ENCODE measurements at places on chromosomes 3 and 15.
A peak's percentile ranks its signal among the peaks of the same experiment; 100 is the strongest.

- no peak for DNase-seq
Observed at GRCh38 chr3:118425272-118425837, 609.3 kb downstream of the IGSF11 start.

DNA sequence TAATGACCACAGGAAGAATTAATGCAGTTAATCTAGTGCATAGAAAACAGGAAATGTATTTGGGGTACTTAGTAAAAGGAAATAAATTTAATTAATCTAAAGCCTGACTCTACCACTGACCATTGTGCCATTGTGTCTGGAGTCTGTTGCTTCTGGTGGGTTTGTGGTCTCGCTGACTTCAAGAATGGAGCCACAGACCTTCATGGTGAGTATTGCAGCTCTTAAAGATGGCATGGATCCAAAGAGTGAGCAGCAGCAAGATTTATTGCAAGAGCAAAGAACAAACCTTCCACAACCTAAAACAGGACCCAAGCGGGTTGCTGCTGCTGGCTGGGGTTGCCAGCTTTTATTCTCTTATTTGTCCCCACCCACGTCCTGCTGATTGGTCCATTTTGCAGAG, 711.5 kb upstream of the LMCD1 start:
- DNase-seq = no peak

GRCh38 chr15:29018120-29018805, 132.5 kb downstream of the APBA2 start:
- DNase-seq = no peak

DNA sequence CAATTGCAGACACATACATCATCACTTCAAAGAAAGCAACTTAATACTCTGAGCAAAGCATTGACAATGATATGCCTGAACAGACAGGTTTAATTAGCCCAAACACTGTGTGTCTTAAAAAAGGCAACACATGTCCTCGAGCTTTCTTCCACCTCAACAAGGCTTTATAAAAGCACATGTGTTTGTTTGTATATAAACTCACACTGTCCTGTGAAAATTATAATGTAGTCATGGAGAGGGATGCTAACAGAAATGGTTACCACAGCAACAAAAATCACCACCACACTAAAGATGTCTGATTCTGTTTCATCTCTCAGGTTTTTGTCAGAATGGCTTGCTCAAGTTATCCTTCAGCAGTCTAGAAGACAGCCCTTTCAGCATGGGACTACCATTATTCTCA, 314.7 kb downstream of the MAGI1 start:
- no peak for DNase-seq

- no peak for DNase-seq
Observed at GRCh38 chr3:73550032-73550431, 74.7 kb downstream of the PDZRN3 start.

DNA sequence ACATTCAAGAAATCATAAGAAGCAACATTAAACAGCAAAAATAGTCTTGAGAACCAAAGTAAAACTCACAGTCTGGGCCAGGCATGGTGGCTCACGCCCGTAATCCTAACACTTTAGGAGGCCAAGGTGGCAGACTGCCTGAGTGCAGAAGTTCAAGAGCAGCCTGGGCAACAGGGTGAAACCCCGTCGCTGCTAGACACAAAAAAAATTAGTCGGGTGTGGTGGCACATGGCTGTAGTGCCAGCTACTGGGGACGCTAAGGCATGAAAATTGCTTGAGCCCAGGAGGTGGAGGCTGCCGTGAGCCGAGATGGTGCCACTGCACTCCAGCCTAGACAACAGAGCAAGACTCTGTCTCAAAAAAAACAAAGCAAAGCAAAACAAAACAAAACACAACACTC, 117.7 kb upstream of the GOLGA6L6 start:
- DNase-seq = no peak

GRCh38 chr15:92545996-92546395, 109.6 kb downstream of the FAM174B start:
- no peak for DNase-seq

- no peak for DNase-seq
Observed at GRCh38 chr3:181009225-181009624, 19.7 kb upstream of the DNAJC19 start.

GRCh38 chr3:115862099-115862498, 238.8 kb downstream of the GAP43 start:
- no peak for DNase-seq

DNA sequence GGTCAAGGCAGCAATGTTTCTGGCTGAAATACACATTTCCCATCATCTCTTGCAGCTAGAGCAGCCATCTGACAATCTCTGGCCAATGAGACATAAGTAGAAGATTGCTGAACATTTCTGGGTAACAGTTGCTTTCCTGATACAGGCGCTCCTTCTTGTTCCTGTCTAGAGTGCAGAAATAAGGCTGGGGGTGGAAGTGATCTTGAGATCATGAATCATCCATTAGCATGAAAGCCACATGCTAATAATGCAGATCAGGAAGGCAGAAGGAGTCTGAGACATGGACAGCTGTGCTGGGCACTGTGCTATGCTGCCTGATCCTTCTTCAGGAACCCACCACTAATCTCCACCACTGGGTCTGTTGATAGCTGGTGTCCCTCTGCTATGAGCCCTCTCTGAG, 14.8 kb upstream of the TMEM108 start:
- no peak for DNase-seq

DNA sequence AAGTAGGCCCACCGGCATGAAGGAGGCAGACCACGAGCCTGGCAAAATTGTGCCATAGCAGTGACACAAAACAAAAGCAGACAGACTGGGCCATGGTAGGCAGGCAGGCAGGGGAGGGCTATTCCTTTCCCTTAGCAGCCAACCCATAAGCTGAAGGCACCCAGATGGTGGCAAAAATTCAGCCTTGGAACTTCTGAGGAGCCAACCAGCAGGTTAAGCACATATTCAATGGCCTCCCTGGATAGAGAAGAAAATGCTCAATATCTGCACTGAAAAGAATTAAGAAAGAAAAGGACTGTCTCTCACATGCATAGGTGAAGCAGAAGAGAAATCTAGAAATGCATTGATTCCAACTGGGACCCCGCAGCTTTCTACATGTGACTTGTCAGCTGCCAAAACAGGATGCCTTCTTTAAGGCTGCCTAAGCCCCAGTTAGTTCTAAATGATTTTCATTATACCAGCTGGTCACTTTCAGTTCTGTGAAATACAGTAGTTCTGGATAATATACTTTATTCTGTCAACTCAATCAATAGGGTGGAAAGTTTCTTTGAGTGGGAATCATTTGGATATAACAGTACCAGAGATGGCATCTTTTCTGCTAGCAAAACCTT, 2.7 kb downstream of the PRICKLE2 start:
- no peak for DNase-seq

DNA sequence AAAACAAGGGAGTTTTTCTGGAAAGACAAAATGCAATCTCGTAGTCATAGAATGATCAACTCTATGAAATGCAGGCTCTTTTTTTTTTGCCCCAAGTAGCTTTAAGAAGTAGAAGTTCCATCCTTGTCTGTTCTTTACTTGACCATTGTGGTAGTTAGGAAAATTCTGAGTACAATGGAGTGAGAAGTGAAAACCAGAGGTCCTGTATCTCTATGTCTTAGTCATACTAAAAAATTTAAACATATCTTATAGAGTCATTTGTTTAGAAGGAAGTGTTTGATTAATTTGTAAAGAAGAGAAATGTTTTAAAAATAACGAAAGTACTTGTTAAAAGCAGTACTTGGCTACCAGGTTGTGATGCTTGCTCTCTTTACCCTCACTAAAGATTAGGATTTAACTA, 52.4 kb downstream of the PRKCI start:
- no peak for DNase-seq

DNA sequence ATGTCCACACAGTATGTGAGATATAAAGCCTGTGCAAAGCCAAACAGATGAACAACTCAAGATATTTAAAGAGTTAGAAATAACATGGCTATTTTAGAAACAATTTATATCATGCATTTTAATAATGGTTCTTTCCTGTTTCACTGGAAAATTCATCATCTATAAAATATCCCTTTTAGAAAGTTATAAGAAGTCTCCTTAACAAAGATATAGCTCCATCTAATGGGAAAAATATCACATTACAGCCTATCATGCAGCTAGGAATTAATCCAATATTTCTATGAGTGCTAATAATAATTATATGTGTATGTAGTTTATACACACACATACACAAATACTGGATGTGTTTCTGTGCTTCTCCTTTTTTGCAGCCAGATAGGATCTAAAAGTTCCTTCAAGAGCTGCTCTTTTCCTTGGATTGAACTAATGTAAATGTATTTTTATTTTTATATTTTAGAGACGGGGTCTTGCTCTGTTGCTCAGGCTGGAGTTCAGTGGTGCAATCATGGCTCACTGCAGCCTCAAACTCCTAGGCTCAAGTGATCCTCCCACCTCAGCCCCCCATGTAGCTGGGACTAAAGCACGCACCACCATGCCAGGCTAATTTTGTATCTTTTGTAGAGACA, 21.6 kb downstream of the RPL22L1 start:
- DNase-seq = no peak

DNA sequence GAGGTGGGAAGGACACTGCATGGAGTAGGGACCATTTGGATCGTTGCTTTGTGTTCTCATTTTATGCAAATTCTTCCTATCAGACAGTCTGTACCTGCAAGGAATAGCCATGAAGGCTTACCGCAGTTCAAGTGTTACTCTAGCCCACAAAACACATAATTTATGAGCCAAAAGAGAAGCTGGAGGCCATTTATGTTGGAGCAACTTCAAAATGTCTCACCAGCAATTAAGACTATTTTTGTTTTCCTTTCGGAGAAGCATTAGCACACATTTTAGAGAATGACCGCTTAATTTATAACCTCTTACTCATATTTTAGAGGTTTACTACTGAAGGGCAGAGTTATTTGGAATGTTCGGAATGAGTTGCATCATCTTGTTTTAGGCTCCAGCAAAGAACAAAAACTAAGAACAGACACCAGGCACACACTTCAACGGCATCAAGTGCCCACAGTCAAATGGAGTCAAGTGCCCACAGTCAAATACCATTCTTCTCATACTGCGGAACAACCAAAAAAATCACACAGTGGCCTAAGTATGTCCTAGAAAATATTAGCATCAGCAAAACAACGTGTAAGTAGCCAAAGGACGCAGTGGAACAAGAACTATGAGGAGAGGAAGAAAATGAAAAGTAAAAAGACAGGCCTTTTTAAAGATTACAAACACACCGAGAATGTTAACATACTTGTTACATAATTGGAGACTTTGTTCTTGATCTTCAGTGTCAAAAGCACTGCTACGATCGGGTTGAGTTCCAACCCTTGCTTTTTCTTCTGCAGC, 17.5 kb upstream of the GOLGA8J start:
- peak; percentile 13 for DNase-seq

- no peak for DNase-seq
Observed at GRCh38 chr3:186786922-186787321, 3.5 kb downstream of the EIF4A2 start.

DNA sequence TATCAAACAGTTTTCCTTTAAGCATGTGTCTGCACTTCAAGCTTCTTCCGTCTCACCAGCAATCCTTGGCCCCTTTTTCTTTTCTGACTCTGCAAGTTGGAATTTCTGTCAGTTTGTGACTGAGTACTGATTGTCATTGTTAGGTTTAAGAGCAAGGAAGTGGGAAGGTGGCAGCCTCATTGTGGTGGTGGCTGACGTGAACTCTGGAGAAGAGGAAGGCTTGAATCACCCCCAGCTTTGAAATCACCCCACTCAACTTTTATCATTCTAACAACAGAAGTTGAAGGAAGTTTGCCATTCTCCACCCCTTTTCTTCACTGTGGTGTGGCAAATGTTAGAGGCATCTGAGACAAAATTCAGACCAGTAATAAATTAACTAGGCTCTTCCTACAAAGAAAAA, 231.6 kb upstream of the AGTR1 start:
- no peak for DNase-seq

DNA sequence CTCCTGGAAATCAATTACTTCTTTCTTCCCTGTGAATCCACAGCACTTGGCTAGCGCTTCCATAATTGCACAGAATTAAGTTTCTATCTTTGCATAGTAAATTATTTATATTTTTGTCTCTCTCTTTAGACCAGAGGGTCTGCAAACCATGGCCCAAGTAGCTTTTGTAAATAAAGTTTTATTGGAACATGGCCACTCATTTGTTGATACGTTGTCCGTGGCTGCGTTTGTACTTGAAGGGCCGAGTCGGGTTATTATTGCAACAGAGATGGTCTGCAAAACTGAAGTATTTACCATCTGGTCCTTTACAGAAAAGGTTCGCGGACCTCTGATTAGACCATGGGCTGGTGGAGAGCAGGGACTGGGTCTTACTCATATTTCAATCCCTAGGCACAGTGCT, 102.5 kb downstream of the RPLP1 start:
- no peak for DNase-seq
